ENCODE measurements at places on chromosomes 2 and 18. TPM values are rescaled to one million over a fixed set of nuclear protein-coding genes. Genes with fewer than 3 reads are reported as not detected.

Gene GULP1
- total RNA-seq = not detected

Gene STK16
- total RNA-seq = 35.4 TPM

Gene USP34
- 67.6 TPM for total RNA-seq

Gene IL1RL2
- 1.7 TPM for total RNA-seq

Gene DPYSL5
- 0.09 TPM for total RNA-seq

DNA sequence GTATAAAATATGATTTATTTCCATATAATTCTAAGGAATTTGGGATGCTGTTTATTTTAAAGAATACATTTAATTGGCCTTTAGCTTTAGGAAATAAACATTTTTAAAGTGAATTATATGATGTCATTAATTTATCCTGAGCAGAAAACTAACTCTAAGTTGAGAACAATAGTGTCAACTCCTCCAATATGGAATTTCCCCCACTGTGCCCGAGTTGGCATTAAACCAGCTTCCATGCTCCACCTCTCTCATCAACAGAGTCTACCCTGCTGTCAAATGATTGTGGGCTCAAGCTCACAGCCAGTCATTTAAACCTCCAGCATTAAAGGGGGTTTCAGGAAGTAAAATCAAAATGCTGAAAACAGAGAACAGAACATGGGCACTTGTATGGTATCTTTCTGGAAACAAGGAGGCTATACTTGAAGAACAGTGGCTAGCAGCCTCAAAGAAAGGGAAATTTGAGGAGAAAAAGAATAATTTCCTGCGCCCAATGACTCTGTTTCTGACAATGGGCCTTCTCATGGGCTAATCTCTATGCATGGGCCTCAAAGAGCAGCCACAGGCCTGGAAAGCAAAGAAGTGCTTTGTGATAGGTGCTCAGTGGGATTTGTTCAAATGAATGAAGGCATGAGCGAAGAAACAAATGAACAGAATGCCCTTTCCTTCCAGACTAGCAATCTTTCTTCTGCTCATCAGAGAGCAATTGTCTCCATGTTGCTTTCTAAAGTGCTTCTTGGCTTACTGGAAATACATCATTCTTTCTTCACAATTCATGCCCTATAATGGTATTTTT lies 252.8 kb downstream of the MTX2 start:
- no peaks in the 10 kb centered on the region for H3K4me1 ChIP-seq
- no peak overlapping the region for H3K27ac ChIP-seq
- H3K27me3 ChIP-seq = peaks cover 12% of the 10 kb centered on the region

DNA sequence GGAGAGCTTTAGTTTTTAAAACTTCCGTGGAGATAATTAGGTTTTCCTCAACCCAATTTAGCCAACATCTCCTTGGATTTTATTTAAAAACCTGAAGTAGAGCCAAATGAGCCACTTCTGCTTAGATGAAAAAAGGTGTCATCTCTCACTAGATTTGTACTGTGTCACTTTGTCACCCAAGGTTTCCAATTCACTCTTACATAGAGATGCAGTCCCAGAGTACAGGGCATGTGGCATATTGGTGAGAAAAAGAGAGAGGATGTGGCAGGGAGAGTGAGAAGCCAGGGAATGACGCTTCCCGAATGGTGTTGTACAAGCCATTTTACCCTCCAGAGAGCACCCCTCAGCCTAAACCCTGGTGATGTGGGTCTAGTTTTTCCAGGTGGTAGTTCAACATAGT lies 44.4 kb upstream of the CTLA4 start:
- no peak overlapping the region for H3K4me3 ChIP-seq
- H3K27me3 ChIP-seq = no peaks in the 10 kb centered on the region
- H3K27ac ChIP-seq = peak overlapping the region; percentile 53
- H3K4me1 ChIP-seq = peaks cover 30% of the 10 kb centered on the region

DNA sequence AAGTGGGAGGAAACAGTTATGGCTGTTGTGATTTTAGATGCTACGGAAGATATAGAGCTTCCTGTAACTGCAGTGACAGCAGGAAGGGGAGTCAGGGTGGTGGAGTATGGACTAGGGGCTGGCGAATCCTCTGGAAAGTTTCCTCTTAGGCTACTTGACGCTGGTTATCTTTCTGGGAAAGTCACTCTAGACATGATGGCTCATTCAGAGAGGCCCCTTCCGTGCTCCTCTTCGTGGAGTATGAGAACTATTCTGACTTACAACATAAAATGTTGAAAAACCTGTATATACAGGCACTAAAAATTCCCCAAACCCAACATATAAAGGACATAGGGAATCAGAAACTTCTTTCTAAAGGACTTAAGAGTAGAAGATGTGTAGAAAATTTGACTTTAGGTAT lies 78.8 kb downstream of the C18orf54 start:
- no peaks in the 10 kb centered on the region for H3K4me1 ChIP-seq
- no peaks in the 10 kb centered on the region for H3K36me3 ChIP-seq
- DNase-seq = no peak
- H3K4me3 ChIP-seq = no peak overlapping the region
- H3K27ac ChIP-seq = no peak overlapping the region

DNA sequence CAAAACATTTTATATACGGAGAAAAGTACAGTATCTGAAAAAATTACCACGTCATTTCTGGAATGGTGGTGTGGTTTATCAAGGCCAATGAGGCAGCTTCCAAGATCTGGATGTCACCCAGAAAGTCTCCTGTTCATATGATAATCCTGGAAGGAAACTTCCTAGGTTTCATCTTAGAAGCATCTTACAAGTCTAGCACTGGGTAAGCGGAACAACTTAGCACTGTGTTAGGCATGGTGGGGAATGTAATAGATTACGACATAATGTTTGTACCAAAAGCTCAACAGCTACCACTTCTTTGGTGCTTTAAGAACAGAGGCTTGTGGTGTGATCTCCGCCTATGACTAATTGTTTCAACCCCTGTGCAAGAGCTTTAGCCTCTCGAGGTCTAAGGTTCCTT lies 63.1 kb upstream of the LYPD1 start:
- no peaks in the 10 kb centered on the region for H3K36me3 ChIP-seq
- no peak overlapping the region for H3K27ac ChIP-seq
- no peak overlapping the region for H3K4me3 ChIP-seq
- no peaks in the 10 kb centered on the region for H3K27me3 ChIP-seq
- no peak for DNase-seq

DNA sequence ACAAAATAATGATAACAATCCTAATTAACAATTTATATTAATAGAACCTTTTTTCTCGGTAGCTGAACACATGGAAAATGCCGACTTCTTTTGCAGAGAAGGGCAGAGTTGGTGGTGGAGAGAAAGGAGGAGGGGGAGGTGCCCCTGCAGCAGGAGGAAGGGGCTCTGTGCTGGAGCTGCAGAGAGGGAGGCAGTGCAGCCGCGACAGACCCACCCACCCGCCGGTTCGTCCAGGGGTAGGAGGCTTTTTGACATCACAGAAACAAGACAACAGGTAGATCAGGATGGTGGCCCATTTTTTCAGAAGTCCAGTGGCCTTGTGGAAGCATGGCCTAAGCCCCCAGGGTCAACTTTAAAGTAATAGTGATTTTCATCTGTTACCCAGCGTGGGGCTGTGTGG lies 321.1 kb upstream of the SALL3 start:
- no peak overlapping the region for H3K4me3 ChIP-seq
- H3K27ac ChIP-seq = no peak overlapping the region
- no peaks in the 10 kb centered on the region for H3K4me1 ChIP-seq
- no peak for DNase-seq

DNA sequence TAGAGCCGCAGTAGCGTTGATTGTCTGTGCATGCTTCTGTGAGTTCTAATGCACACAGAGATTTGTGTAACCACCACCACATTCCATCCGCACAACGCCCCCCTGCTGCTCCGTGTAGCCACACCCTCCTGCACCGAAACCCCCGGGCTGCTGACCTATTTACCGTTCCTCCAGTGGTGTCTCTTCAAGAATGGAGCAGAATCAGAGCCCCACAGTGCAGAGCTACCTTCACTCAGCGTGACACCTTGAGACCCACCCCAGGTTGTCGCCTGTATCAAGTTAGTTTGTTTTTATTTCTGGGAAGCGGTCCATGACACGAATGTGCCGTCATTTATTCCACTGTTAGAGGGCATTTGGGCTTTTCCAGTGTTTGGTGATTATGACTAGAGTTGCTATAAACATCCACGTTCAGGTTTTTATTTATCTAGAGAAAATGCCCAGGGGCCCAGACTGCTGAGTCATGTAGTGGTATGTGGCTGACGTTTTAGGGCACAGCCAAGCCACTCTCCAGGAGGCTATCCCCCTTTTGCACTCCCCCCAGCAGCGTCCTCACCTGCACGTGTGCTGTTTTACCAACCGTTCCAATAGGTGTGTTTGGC lies 266.8 kb downstream of the NDUFA10 start:
- DNase-seq = no peak
- H3K36me3 ChIP-seq = no peaks in the 10 kb centered on the region
- H3K27ac ChIP-seq = no peak overlapping the region
- H3K4me3 ChIP-seq = no peak overlapping the region
- peaks cover 11% of the 10 kb centered on the region for H3K4me1 ChIP-seq
- no peaks in the 10 kb centered on the region for H3K27me3 ChIP-seq

DNA sequence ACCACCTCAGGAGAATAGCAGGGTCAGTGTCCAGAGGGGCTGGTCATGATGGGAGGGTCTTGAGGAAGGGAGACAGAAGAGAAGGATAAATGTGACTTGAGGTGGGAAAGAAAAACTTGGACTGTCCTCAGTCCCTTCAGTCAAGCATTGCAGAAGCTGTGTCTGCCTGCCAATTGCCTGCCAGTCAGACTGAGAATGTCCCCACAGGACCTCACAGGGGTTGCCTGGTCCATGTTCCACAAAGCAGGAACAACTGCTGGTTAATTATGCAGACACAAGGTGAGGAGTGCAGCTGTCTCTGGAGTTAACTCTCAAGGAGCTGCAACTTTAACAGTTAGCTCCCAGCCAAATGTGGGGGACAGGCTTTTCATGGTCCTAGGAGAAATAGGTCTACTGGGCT lies 75.7 kb downstream of the TRIM43 start:
- no peaks in the 10 kb centered on the region for H3K27me3 ChIP-seq
- DNase-seq = no peak
- H3K27ac ChIP-seq = no peak overlapping the region

DNA sequence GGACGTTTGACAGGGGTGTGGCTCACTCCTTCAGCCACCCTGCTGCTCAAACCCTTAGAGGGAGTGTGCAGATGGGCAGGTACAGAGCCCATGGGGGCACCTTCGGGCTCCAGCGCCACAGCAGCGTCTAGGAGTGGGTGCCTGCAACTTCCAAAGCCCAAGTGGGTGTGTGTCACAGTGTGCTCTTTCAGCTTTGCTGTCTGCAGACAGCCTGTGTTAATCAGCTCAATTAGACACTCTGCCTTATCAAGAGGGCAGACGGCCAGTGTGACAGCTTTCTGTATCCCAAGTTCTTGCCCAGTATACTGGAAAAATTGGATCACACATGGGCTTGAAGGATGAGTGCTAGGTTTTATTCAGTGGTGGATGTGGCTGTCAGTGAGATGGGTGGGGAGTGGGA lies 96.7 kb downstream of the AP1S3 start:
- H3K36me3 ChIP-seq = no peaks in the 10 kb centered on the region
- H3K4me1 ChIP-seq = no peaks in the 10 kb centered on the region
- no peak overlapping the region for H3K27ac ChIP-seq

- peaks cover 4% of the 10 kb centered on the region for H3K27me3 ChIP-seq
- no peak overlapping the region for H3K27ac ChIP-seq
- no peaks in the 10 kb centered on the region for H3K36me3 ChIP-seq
- H3K4me3 ChIP-seq = no peak overlapping the region
- peak; percentile 83 for DNase-seq
Measured at GRCh38 chr2:27249891-27250651, 12.8 kb downstream of the SLC30A3 start.

- H3K36me3 ChIP-seq = no peaks in the 10 kb centered on the region
Measured at GRCh38 chr18:27861539-27861938, 315.4 kb downstream of the CDH2 start.

GRCh38 chr2:191910518-191910917 lies 63.6 kb upstream of the CAVIN2 start:
- DNase-seq = no peak
- H3K4me3 ChIP-seq = no peak overlapping the region
- no peak overlapping the region for H3K27ac ChIP-seq

DNA sequence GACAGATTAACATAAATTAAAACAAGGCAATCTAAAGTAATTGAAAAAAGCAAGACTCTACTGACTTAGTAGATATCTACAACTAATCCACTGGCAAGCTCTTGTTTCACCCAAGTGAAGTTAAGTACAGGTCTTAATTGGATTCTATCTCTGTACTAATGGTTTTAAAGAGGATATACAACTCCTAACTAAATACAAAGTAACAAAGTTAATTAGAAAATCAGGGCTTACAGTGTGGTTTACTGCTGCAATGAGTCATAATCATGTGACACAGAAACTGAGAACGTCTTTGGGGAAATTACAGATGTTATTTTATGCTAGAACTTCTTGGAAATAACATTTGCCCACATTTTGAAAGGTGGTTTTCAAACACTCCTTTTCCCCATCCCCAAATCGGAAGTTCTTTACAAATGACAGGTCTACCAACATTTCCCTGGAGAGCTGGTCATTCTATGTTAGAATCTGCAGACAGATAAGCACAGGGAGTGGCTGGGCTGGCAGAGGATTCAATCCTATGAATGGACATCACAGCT lies 245.3 kb downstream of the STK39 start:
- H3K36me3 ChIP-seq = peaks cover 25% of the 10 kb centered on the region
- H3K4me3 ChIP-seq = no peak overlapping the region
- H3K27ac ChIP-seq = peak overlapping the region; percentile 71
- H3K4me1 ChIP-seq = peaks cover 11% of the 10 kb centered on the region
- H3K27me3 ChIP-seq = no peaks in the 10 kb centered on the region

- H3K36me3 ChIP-seq = no peaks in the 10 kb centered on the region
- no peak overlapping the region for H3K27ac ChIP-seq
- peaks cover 22% of the 10 kb centered on the region for H3K4me1 ChIP-seq
- no peak overlapping the region for H3K4me3 ChIP-seq
- H3K27me3 ChIP-seq = peaks cover 4% of the 10 kb centered on the region
- DNase-seq = peak; percentile 40
Measured at GRCh38 chr2:216858312-216858711, 1.6 kb downstream of the TNP1 start.

GRCh38 chr18:22253676-22254075 lies 84.3 kb downstream of the GATA6 start:
- DNase-seq = no peak
- H3K27me3 ChIP-seq = no peaks in the 10 kb centered on the region

DNA sequence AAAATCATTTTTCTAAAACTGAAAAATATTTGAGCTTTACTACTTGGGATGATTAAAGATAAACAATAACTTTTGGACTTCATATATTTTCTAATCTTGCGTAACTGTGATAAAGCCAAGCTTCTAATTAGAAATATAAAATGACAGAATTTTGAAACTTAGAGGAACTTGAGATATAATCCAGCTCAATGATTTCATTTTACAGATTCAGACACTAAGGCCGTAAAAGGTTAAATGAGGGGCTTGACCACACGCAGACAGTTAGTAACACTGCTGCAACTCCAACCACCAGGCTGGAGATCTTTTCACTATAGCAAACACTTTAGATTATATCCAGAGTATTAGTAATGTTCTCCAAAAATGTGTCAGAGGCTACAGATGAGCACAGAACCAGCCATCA lies 445.5 kb downstream of the ZEB2 start:
- H3K27ac ChIP-seq = no peak overlapping the region
- H3K27me3 ChIP-seq = no peaks in the 10 kb centered on the region
- no peak overlapping the region for H3K4me3 ChIP-seq
- H3K36me3 ChIP-seq = no peaks in the 10 kb centered on the region
